ENCODE measurements at places on chromosomes 13 and 19. TPM values are rescaled to one million over a fixed set of nuclear protein-coding genes. Genes with fewer than 3 reads are reported as not detected.

GRCh38 chr19:44164673-44165512 lies at the start of gene ZNF226:
ZNF226 (plus strand) TSS chr19:44165100; CDS start chr19:44170081, 4,981 bp downstream.
- no peaks in the 10 kb centered on the region for H3K27me3 ChIP-seq
- H3K36me3 ChIP-seq, result peaks cover 9% of the 10 kb centered on the region
- peaks cover 8% of the 10 kb centered on the region for H3K4me1 ChIP-seq

- H3K27me3 ChIP-seq, result no peaks in the 10 kb centered on the region
- peaks cover 22% of the 10 kb centered on the region for H3K4me1 ChIP-seq
- no peak overlapping the region for H3K4me3 ChIP-seq
These were observed 2.5 kb downstream of the RPS19 start for GRCh38 chr19:41862445-41862986.

DNA sequence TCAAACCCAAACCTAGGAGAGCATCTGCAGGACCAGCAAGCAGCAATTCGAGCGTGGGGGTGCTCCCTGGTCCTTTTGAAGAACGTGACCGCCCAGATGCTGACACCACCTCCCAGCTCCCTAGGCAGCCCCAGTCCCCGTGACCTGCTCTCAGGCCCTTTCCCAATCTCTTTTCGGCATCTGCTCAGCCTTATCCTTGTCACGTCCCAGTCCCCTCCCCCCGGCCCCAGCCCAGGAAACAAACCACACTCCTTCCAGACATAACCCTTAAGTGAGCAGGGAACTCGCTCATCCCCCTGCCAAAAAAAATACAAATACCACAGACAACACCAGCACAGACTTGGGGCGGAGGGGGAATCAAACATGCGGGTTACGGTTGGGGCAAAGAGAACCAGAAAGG lies 3.3 kb downstream of the MLLT1 start:
- no peaks in the 10 kb centered on the region for H3K36me3 ChIP-seq
- peak; percentile 30 for DNase-seq
- H3K27me3 ChIP-seq, result no peaks in the 10 kb centered on the region
- H3K4me1 ChIP-seq, result peaks cover 65% of the 10 kb centered on the region
- H3K27ac ChIP-seq, result peak overlapping the region; percentile 87
- no peak overlapping the region for H3K4me3 ChIP-seq

ELAVL3 gene
- not detected for total RNA-seq

EFNA2 gene
- not detected for total RNA-seq

DNA sequence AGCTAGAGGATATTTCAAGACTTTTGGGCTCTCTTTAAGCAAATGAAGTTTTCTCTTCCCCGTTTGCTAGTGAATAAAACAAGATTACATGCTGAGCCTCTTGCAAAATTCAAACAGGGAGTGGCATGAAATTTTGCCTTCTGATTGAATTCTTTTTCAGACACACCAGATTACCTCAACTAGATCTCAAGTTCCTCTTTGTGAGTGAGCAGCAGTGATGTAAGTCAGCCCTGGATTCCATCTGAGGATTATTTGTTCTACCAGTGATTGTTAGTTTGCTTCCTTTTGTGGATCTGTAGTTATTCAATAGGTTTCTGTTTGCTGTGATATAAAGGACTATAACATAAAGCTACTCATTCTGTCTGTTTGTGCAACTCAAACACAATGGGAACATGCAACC lies 407.7 kb downstream of the LMO7 start:
- no peaks in the 10 kb centered on the region for H3K4me1 ChIP-seq
- H3K36me3 ChIP-seq, result no peaks in the 10 kb centered on the region
- no peak overlapping the region for H3K4me3 ChIP-seq
- no peaks in the 10 kb centered on the region for H3K27me3 ChIP-seq

DNA sequence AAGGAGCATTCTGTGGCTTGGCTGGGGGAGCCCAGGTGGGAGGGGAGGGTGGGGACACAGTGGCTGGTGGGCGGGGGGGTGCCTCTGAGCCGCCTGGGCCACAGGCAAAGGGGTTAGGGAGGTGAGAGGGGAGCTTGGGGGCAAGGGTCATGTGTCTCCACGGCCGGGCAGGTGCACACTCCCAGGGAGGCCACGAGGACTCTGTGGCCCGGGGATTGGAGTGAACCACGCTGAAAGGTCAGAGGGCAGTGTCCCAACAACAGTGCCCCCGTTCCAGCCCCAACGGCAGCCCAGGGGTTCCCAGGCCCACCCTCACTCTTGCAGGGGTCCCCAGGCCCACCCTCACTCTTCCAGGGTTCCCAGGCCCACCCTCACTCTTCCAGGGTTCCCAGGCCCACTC lies 9.6 kb downstream of the C2CD4C start:
- no peak overlapping the region for H3K27ac ChIP-seq
- H3K4me1 ChIP-seq, result peaks cover 9% of the 10 kb centered on the region
- H3K27me3 ChIP-seq, result no peaks in the 10 kb centered on the region
- H3K36me3 ChIP-seq, result no peaks in the 10 kb centered on the region
- no peak for DNase-seq

- H3K4me1 ChIP-seq, result no peaks in the 10 kb centered on the region
- DNase-seq, result no peak
- H3K4me3 ChIP-seq, result no peak overlapping the region
- H3K27me3 ChIP-seq, result no peaks in the 10 kb centered on the region
- H3K27ac ChIP-seq, result no peak overlapping the region
These were observed 929.1 kb downstream of the PCDH9 start for GRCh38 chr13:66301006-66301405.

PGLYRP2 gene
- not detected for total RNA-seq

LDLR gene
- total RNA-seq, result 8.7 TPM

DNA sequence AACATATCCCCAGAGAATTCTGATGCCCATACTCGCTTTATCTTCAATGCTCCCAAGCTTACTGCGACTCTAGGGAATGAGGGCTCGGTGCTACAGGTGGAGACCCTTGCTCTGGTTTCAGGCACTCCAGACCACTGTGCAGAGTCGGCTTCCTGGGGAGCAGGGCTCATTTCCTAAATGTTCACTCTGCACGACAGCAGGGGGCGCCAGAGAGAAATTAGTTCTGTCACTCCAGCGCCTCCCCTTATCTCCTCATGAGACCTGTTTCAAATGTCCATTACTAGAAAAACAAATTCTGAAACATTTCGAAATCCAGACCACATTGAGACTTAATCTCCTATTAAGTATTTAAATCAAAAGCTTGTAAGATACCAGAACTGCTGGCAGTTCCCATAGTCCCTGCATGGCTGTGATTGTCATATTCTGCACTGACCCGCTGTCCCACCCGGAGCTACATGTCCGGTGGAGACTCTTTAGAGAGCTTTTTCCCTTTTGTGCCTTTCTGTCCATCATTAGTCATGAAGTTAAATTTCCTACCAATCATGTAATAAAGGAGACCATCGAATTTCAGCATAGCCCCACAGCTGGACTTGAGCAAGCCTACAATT lies 22.4 kb downstream of the EPSTI1 start:
- peaks cover 9% of the 10 kb centered on the region for H3K4me1 ChIP-seq
- no peak overlapping the region for H3K27ac ChIP-seq
- DNase-seq, result peak; percentile 80
- no peak overlapping the region for H3K4me3 ChIP-seq

DNA sequence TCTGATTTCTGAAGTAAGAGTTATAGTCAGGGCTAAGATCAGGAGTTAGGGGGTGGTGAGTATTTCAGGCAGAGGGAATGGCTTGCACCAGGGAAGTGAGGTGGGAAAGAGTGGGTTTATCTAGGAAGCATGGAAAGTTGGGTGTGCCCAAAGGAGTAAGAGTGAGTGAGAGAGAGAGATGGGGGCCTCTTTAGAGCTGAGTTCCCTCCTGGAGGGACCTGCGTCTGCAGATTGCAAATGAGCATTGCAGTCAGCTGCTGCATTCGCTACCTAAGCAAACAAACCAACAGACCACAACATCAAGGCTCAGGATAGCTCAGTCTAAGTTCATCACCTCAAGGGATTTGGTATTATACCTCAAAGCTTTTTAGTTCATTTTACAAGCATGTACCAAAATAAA lies 405.8 kb downstream of the FGF9 start:
- no peaks in the 10 kb centered on the region for H3K36me3 ChIP-seq
- H3K27me3 ChIP-seq, result no peaks in the 10 kb centered on the region
- H3K27ac ChIP-seq, result no peak overlapping the region
- DNase-seq, result no peak
- H3K4me3 ChIP-seq, result no peak overlapping the region

MTUS2 gene
- total RNA-seq, result 1.5 TPM

GRCh38 chr19:5953680-5954213 lies 24.2 kb downstream of the RANBP3 start:
- H3K4me3 ChIP-seq, result no peak overlapping the region
- no peaks in the 10 kb centered on the region for H3K36me3 ChIP-seq

- H3K4me1 ChIP-seq, result no peaks in the 10 kb centered on the region
- no peak for DNase-seq
- H3K4me3 ChIP-seq, result no peak overlapping the region
These were observed 199.6 kb upstream of the IRS2 start for GRCh38 chr13:109985871-109986450.

GRCh38 chr13:75566658-75567057 lies 17.1 kb downstream of the UCHL3 start:
- no peak for DNase-seq
- no peak overlapping the region for H3K27ac ChIP-seq
- no peaks in the 10 kb centered on the region for H3K27me3 ChIP-seq
- H3K4me1 ChIP-seq, result no peaks in the 10 kb centered on the region

DNA sequence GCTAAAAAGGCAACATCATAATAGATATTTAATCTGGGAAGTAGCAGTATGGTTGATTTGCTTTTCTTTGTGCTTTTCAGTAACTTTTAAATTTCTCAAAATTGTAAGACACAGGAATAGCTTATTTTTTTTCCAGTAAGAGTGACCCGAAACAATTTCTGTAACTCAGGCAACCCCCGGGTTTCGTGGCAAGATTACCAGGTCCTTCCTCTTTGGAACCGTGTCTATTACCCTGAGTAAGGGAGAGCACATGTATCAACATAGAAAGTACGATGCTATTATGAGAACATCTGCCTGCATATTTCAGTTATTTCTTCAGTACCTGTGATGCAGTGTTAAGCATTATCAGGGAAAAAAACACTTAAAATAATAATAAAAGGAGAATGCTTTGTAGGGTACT lies 64.1 kb downstream of the DOCK9 start:
- H3K4me1 ChIP-seq, result peaks cover 27% of the 10 kb centered on the region
- DNase-seq, result no peak
- no peak overlapping the region for H3K4me3 ChIP-seq
- H3K27ac ChIP-seq, result no peak overlapping the region
- no peaks in the 10 kb centered on the region for H3K27me3 ChIP-seq
- no peaks in the 10 kb centered on the region for H3K36me3 ChIP-seq

FCHO1 gene
- not detected for total RNA-seq

ZNF208 gene
- total RNA-seq, result 30.5 TPM

- DNase-seq, result no peak
- H3K36me3 ChIP-seq, result no peaks in the 10 kb centered on the region
- no peaks in the 10 kb centered on the region for H3K27me3 ChIP-seq
- no peak overlapping the region for H3K27ac ChIP-seq
- H3K4me1 ChIP-seq, result peaks cover 11% of the 10 kb centered on the region
- no peak overlapping the region for H3K4me3 ChIP-seq
These were observed 1.4 kb upstream of the CD37 start for GRCh38 chr19:49333811-49334288.

GRCh38 chr13:85500696-85501256 lies 298.4 kb downstream of the SLITRK6 start:
- no peak overlapping the region for H3K4me3 ChIP-seq
- no peak overlapping the region for H3K27ac ChIP-seq
- H3K27me3 ChIP-seq, result no peaks in the 10 kb centered on the region
- DNase-seq, result no peak
- no peaks in the 10 kb centered on the region for H3K4me1 ChIP-seq

DNA sequence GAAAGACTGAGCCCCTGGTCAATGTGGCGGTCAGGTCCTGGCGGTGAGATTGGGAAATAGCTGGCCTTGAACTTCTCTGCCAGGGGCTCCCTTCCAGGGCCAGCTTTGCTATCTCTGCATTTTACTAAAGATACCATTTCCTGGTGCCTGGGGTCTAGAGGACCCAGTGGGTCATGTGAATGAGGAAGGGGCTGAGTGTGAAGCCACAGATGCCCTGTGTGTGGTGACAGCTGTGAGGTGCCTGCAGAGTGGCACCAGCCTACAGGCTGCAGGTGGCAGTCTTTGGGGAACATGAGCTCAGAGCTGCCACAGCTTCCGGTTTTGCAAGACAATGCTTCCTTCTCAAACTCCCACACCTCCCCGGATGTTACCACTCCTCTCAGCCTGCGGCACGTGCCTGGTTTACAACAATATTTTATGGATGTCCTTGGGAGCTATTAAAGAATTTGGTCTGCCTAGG lies 5.2 kb upstream of the MLNR start:
- no peaks in the 10 kb centered on the region for H3K4me1 ChIP-seq
- no peak overlapping the region for H3K4me3 ChIP-seq
- no peak overlapping the region for H3K27ac ChIP-seq
- no peaks in the 10 kb centered on the region for H3K36me3 ChIP-seq
- peak; percentile 28 for DNase-seq
- H3K27me3 ChIP-seq, result no peaks in the 10 kb centered on the region

F10 gene
- total RNA-seq, result 19.9 TPM

ZNF625 gene
- total RNA-seq, result 11.0 TPM

TJP3 gene
- total RNA-seq, result 42.9 TPM

FGF14 gene
- 0.04 TPM for total RNA-seq

DNA sequence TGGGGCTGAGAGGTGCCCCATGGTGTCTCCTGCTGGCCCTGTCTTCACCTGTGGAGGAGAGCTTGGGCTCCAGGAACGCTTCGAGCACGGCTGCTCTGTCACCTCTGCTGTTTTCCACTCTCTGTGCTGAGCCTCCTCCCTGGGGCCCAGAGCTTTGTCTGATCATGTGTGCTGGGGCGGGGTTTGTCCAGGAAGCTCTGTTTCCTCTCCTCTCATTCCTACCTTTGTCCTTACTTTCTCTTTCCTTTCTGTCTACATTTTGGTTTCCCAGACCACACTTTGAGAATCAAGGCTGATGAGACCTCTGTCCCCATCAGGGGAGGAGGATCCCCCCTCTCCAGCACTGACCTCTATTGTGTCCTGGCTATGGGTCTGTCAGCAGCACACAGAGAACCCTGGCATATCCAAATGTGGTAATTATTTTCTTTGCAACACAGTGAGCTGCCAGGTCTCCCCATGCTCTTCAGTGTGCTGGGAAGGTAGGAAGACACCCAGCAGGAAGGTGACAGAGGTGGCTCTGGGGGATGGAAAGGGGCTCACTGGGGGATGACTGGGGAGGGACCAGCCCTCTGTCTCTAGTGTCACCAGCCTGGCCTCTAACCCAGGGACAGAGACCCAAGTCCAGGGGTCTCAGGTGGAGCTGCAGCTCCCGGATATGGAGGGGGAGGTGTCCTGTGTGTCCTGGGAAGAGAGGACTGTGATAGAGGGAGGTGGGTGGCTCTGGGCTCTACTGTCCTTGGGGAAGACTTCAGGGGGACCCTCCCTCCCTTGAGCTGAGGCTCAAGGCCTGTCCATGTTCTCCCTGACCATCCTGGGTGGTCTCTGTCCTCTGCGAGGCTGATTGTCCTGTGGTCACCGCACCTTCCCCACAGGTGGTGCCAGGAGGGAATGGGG lies at the start of gene CEACAM1:
CEACAM1 (minus strand) TSS at position 128 of the 894 bp plus-strand sequence; CDS start at position 21, 107 bp downstream.
- H3K36me3 ChIP-seq, result no peaks in the 10 kb centered on the region
- peak; percentile 17 for DNase-seq
- H3K4me3 ChIP-seq, result no peak within 1 kb of the TSS
- no peaks in the 10 kb centered on the region for H3K27me3 ChIP-seq
- H3K4me1 ChIP-seq, result peaks cover 8% of the 10 kb centered on the region

ZNF541 gene
- 0.56 TPM for total RNA-seq

GRCh38 chr19:1774989-1775772 lies 21.9 kb downstream of the ONECUT3 start:
- no peaks in the 10 kb centered on the region for H3K4me1 ChIP-seq
- H3K4me3 ChIP-seq, result no peak overlapping the region
- no peaks in the 10 kb centered on the region for H3K36me3 ChIP-seq

GRCh38 chr13:97243915-97244781 lies 22.0 kb downstream of the MBNL2 start:
- DNase-seq, result no peak
- peaks cover 52% of the 10 kb centered on the region for H3K4me1 ChIP-seq
- H3K36me3 ChIP-seq, result no peaks in the 10 kb centered on the region
- H3K27me3 ChIP-seq, result no peaks in the 10 kb centered on the region
- H3K4me3 ChIP-seq, result no peak overlapping the region

SULT2A1 gene
- not detected for total RNA-seq
